A549 treated with ZK216348 at 1 μM for 4 hours (cell line): ENCODE measurements at places on chromosomes 1 and 21. TPM values are rescaled to one million over a fixed set of nuclear protein-coding genes. Genes with fewer than 3 reads are reported as not detected.

The KRTAP19-3 gene
- not detected in 5 replicates for total RNA-seq

The OSCP1 gene
- 4.4 to 6.1 TPM (median 5.4 TPM) in 5 replicates for total RNA-seq

The TTLL7 gene
- total RNA-seq, result 1.4 to 4.8 TPM (median 3.0 TPM) in 5 replicates

The TMEM82 gene
- total RNA-seq, result not detected in 5 replicates

The TMEM79 gene
- total RNA-seq, result 6.2 to 9.5 TPM (median 8.5 TPM) in 5 replicates

The CLDN17 gene
- total RNA-seq, result not detected in 5 replicates

The PLEKHG5 gene
- total RNA-seq, result 1.8 to 5.2 TPM (median 3.3 TPM) in 5 replicates

The HCRTR1 gene
- not detected in 5 replicates for total RNA-seq

The NTMT2 gene
- not detected in 5 replicates for total RNA-seq

The KRTAP13-2 gene
- not detected in 5 replicates for total RNA-seq

The AMPD1 gene
- total RNA-seq, result 0.32 TPM in 1 of 5 replicates, not detected in the others

The LCE1B gene
- total RNA-seq, result not detected in 5 replicates

The BSND gene
- not detected in 5 replicates for total RNA-seq

The CASQ1 gene
- not detected in 5 replicates for total RNA-seq

The SERPINC1 gene
- total RNA-seq, result 0.28 TPM in 1 of 5 replicates, not detected in the others

The ATP6V1G3 gene
- not detected in 5 replicates for total RNA-seq

The TTC39A gene
- 1.2 to 1.8 TPM (median 1.3 TPM) in 5 replicates for total RNA-seq

The SPRR4 gene
- total RNA-seq, result not detected in 5 replicates

The ST6GALNAC3 gene
- 0.34 to 0.80 TPM (median 0.53 TPM) in 5 replicates for total RNA-seq

The SPRR3 gene
- not detected in 5 replicates for total RNA-seq

The C1orf87 gene
- total RNA-seq, result not detected in 5 replicates

The LY9 gene
- 0.09 to 0.12 TPM (median 0.12 TPM) in 3 of 5 replicates, not detected in the others for total RNA-seq

The KRTAP12-4 gene
- total RNA-seq, result not detected in 5 replicates

The NEK7 gene
- total RNA-seq, result 9.7 to 21.6 TPM (median 16.2 TPM) in 5 replicates

The RGS16 gene
- 0.14 to 0.33 TPM (median 0.24 TPM) in 5 replicates for total RNA-seq

The TMCC2 gene
- total RNA-seq, result 1.7 to 2.4 TPM (median 2.2 TPM) in 5 replicates

The CSF3R gene
- not detected in 5 replicates for total RNA-seq

The DCDC2B gene
- total RNA-seq, result not detected in 5 replicates

The FAM110D gene
- total RNA-seq, result 0.05 to 0.06 TPM in 2 of 5 replicates, not detected in the others

The CAMK2N1 gene
- 35.3 to 76.5 TPM (median 64.3 TPM) in 5 replicates for total RNA-seq

The PRRX1 gene
- 0.04 to 0.74 TPM in 2 of 5 replicates, not detected in the others for total RNA-seq

The ACTN2 gene
- not detected in 5 replicates for total RNA-seq

The LRP8 gene
- 31.8 to 45.8 TPM (median 38.7 TPM) in 5 replicates for total RNA-seq

The WDR77 gene
- total RNA-seq, result 29.7 to 52.1 TPM (median 48.2 TPM) in 5 replicates

The C1QTNF12 gene
- 1.2 to 2.6 TPM (median 2.0 TPM) in 4 of 5 replicates, not detected in the other for total RNA-seq

The TGFB2 gene
- 14.2 to 24.3 TPM (median 19.4 TPM) in 5 replicates for total RNA-seq

The SERBP1 gene
- total RNA-seq, result 200 to 324 TPM (median 218 TPM) in 5 replicates

The BGLAP gene
- 0.20 to 0.40 TPM (median 0.39 TPM) in 3 of 5 replicates, not detected in the others for total RNA-seq

The IL19 gene
- total RNA-seq, result not detected in 5 replicates

The SLAMF6 gene
- total RNA-seq, result not detected in 5 replicates

The SV2A gene
- total RNA-seq, result 0.06 to 0.15 TPM (median 0.09 TPM) in 5 replicates

The VAV3 gene
- 0.84 to 2.2 TPM (median 1.2 TPM) in 5 replicates for total RNA-seq

The CHI3L2 gene
- total RNA-seq, result 0.32 to 0.83 TPM (median 0.41 TPM) in 5 replicates

The NBPF9 gene
- 15.2 to 15.7 TPM (median 15.4 TPM) in 5 replicates for total RNA-seq
